ENCODE measurements at places on chromosomes 2 and 18. TPM values are rescaled to one million over a fixed set of nuclear protein-coding genes. Genes with fewer than 3 reads are reported as not detected.

Gene CDK15
- total RNA-seq: not detected

Gene TMEFF2
- under 0.01 TPM for total RNA-seq

Gene UGT1A1
- total RNA-seq: under 0.01 TPM

Gene CBLN2
- total RNA-seq: not detected

Gene KYNU
- total RNA-seq: 61.0 TPM

Gene KANSL3
- 24.9 TPM for total RNA-seq

Gene ELOA2
- total RNA-seq: not detected

Gene HNRNPLL
- total RNA-seq: 37.2 TPM

Data from nasal cavity respiratory epithelium epithelial cell of viscerocranial mucosa (primary cell).